Effector CD4-positive, alpha-beta T cell (primary cell): ENCODE measurements at places on chromosomes 2 and 18.

GRCh38 chr18:45958730-45959129 is 8.4 kb downstream of the EPG5 start:
- DNase-seq: no peak

GRCh38 chr2:106161938-106162820 is 31.9 kb downstream of the UXS1 start:
- DNase-seq: no peak

DNA sequence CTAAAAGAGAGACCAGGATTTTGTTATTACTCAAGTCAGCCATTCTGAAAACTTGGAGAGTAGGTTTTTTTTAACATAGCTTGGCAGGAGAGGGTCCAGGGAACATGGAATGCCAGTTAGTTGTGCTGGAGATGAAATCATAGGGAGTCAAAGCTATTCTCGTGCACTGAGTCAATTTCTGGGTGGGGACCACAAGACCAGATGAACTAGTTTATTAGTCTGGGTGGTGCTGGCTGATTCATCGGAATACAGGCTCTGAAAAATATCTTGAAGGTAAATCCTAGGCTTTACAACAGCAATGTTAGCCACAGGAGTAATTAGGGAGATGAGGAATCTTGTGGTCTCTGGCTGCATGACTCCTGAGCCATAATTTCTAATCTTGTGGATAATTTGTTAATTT is 921.4 kb downstream of the TRIB2 start:
- DNase-seq: no peak

DNA sequence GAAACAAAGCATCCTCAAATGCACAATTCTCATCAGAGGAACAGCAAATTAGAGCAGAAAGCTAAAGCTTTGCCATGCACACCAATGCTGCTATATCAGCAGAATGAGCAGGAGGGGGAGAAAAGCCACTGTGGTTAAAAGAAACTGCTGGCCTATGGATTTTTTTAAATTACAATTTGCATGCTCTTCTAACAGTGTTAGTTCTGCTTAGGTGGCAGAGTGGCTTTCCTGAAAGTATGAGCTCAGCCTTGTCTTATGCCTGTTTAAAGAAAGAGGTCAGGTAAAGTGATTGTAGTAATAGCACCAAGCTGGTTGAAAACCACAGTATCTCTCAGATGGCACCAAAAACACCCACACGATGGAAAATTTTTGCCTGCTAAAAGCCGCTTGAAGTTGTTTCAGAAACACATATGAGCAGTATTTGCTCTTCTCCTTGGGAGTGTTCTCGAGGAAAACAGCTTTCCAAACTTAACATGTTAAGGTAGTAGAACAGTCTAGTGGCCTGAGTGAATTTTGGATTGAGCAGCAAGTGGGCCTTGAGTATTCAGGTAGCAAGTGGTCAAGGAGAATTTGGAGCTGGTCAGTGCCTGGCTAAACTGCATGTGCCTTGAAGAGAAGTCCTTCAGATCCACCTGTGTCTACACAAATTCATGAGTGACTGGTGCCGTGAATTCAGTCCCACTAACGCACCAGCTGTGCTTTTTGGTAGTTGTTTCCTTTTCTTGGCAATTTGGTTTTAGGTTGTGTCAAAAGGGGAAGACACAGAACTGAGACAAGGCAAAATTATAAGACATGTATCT is 19.6 kb upstream of the NDUFV2 start:
- no peak for DNase-seq

DNA sequence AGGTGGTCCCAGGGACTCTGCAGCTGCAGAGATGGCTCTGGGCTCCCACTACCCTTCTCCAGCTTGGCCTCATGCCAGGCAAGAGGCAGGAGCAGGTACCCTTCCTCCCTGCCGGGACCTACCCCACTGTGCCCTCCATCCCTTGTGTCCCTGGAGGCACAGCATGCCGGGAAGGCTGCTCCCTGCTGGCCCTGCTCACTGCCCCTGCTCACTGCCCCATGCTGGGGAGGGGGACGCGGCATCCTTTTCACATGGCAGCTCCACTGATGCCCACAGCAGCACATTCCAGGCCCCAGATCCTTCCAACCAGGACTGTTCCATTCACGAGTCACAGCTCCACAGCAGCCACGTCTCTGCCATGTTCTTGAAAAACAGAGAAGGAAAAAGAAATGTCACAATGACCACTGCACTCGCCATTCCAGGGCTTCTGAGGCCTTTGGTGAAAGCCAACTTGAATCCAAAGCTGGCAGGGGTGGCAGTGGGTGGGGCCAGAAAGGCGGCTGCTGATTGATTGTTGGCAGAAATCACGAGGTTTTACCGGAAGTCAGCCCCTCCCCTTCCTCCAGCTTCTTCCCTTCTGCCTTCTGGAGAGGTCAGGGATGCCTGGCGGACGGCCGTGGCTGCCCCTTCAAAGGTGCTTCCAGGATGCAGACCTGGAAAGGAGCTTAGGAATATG is 268.0 kb downstream of the CYP26B1 start:
- DNase-seq: no peak

- DNase-seq: no peak
Measured at GRCh38 chr2:147689220-147689909, 155.5 kb upstream of the ACVR2A start.

- no peak for DNase-seq
Measured at GRCh38 chr2:120142528-120143219, 80.5 kb downstream of the TMEM185B start.

DNA sequence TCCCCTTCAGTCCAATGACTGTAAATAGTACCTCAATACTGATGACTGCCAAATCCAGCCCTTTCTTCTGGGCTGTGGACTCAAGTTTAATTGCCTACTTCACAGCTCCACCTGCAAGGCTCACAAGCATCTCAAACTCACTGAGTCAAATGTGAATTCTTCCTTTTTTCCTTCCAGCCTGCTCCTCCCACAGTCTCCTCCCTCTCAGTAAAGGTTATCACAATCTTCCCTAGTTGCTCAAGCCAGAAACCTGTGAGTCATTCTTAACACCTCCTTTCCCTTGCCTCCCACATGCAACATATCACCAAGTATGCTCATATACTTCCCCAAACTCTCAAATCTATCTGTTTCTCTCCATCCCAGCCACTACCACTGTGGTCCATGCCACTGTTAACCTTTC is 3.7 kb upstream of the MFSD6 start:
- DNase-seq: no peak

DNA sequence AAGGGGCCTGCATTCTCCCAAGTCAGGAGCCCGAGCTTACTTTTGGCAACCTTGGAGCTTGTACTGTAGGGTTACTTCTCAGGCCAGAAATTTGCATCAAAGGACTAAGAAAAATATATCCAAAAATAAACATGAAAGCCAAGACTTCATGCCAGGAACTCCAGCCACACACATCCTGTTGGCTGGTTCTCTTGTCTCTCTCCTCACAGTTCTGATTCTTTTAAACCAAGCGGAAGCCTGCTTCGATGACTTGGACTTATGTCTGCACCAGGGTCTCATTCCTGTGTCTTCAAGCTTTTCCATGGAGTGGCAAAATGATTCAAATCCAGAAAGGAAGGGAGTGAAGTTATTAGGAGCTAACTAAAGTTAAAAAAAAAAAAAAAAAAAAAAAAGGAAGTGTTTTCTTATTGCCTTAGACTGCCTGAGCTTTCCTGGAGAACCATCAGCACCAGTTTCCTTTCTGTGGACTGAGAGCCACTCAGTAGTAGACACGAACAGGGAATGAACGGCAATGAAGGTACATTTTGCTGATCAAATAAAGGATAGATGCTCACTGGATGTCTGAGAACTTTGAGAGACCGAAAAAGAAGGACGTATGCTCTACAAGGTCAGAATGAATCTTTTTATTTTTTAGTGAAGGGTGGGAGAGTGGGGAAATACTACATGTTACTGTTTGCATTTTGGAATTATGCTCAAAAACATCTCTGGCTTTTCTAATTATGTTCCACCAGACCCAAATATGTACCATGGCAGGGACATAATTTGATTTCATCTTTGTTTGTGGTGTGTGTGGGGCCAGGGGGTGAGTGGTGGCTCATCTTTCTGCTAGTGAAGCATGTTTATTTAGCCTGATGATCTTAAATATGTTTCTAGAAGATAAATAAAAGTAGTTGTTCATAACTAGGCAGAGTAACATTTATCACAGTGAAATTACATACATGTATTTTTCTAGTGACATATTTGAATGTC is 86.0 kb downstream of the RAPGEF4 start:
- no peak for DNase-seq

- no peak for DNase-seq
Measured at GRCh38 chr2:30756971-30757370, 50.3 kb downstream of the CAPN13 start.

DNA sequence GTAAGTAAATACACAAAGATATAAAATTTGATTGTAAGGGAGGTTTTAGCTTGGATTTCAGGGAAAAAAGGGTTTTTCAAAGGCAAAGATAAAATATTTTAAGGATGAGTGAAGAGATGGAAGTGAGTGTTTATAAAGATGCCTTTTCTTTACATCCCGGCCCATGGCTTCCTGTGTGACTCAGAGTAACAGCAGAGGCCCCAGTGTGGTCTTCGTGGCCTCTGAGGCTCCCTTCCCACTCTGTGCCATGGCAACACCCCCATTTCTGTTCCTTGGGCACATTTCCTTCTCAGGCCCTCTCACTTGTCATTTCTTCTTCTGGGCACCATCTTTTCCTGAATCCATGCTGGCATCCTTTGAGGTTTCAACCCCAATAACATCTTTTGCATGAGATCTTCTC is 92.6 kb upstream of the TMEM18 start:
- no peak for DNase-seq

GRCh38 chr2:137659616-137660015 is 304.7 kb upstream of the HNMT start:
- no peak for DNase-seq

DNA sequence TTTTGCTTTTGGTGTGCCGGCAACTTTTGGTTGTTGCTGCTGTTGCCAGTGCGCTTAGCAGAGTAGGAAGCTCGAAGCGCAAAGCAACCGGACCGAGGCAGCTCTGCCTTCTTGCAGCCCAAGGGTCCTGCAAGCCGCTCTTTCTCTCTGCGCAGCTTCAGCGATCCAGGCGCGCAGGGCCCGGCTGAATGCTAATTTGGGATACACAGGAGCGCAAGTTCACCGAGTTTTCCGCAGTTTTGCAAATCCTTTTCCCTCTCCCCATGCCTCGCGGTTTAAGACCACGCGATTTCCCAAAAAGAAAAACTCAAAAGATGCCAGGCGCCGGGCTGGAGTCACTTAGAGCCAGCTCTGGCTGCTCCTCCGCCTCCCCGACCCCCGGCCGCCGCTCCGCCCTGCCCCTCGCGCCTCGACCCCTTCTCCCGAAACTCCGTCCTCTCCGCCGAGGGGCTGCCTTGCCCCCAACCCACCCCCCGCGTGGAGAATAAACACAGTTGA is 13.5 kb upstream of the SIX3 start:
- DNase-seq: no peak

DNA sequence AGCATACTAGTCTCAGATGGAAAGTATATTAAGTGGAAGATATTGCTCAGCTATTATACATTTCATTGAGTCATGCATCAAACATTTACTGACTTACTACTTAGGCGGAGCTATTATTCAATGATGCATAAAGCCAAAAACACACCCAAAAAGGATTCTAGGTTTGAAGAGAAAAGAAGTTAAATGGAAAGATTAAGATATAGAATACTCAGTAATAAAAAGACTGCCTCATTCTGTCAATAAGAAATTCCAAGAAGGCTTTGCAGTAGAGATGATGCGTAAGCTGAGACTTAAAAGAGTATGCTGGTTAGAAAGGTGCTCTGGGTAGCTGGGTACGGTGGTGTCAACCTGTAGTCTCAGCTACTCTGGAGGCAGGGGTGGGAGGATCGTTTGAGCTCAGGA is 27.6 kb downstream of the STK17B start:
- DNase-seq: no peak

- no peak for DNase-seq
Measured at GRCh38 chr2:46117379-46117778, 179.8 kb upstream of the EPAS1 start.

GRCh38 chr18:11668441-11669169 is 20.5 kb upstream of the GNAL start:
- DNase-seq: no peak

DNA sequence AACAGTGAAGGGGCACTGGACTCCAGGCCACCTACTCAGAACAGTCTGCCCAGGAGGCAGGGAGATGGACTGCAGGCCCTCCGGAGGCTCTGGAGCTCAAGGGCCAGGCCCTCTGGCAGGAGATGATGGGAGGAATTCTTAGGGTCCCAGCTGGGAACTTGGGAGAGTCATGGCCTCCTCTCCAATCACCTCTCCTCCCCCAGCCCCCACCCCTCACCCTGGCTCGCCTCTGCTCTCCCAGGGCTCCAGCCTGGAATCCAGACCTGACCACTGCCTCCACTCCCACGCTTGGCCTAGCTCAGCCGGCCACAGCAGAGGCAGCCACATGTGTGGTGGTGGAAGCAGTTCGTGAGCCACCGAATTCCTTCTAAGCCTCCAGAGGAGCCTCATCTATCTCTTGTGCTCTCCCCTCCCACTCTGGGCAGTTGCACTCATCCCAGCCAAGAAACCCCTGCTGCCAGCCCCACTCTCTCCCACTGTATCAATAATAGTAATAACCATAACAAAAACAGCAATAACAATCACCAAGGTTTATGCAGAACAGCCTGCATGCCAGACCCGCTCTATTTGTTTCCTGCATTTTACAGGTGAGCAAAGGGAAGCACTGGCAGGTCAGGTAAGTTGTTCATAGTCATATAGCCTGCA is 67.4 kb downstream of the TNS1 start:
- no peak for DNase-seq

GRCh38 chr2:124353656-124354055 is 328.6 kb downstream of the CNTNAP5 start:
- DNase-seq: no peak

GRCh38 chr18:77051581-77052296 is 80.8 kb downstream of the MBP start:
- DNase-seq: no peak

- no peak for DNase-seq
Measured at GRCh38 chr18:58344861-58345463, 283.9 kb downstream of the ALPK2 start.

- no peak for DNase-seq
Measured at GRCh38 chr2:190413421-190413820, 5.3 kb downstream of the MFSD6 start.

- no peak for DNase-seq
Measured at GRCh38 chr2:215361211-215361875, 49.5 kb downstream of the ATIC start.

GRCh38 chr2:27527182-27527581 is 30.5 kb downstream of the GCKR start:
- DNase-seq: no peak

DNA sequence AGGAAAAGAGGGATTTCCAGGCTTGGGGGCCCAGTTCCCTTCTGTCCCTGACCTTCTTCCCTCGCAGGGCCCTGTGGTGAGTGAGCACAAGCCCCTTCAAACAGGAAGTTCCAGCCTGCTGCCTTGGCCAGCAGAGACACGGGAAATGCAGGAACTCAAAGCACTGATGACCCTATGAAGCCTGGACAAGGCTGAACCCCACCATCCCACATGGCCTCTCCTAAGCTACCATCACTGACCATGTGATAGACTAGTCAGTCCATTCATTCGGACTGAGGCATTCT is 196.4 kb downstream of the TNS1 start:
- DNase-seq: no peak
